ENCODE measurements at places on chromosomes 11 and 22. TPM values are rescaled to one million over a fixed set of nuclear protein-coding genes. Genes with fewer than 3 reads are reported as not detected.

- no peak for DNase-seq
Measured at GRCh38 chr22:27663812-27664211, 137.7 kb downstream of the MN1 start.

DNA sequence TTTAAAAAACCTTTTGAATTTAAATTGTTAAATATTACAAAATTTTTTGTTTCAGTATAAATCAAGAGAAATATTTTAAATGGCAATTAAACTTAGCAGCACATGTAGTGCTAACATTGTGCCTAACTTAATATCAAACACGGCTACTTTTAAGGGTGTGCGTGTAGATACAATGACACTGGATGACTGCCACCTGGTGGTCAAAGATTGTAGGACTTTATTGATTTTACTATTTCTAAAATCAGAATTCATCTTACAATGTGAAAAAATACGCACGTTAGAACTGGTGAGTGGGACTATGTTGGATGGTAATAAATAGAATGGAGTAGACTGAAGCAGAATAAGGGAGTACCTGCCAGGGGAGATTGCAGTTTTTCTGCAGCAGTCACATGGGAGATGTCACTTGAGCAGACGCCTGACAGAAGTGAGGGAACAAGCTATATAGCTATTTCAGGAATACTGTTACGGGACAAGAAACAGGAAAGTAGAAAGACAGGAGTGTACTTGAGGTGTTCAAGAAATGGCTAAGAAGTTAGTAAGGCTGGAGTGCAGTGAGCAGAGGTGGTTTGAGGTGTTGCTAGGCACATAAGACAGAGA, 52.9 kb downstream of the UVRAG start:
- no peak for DNase-seq

GRCh38 chr11:9077164-9077563, 14.2 kb downstream of the SCUBE2 start:
- no peak for DNase-seq

The THRSP gene
- 39.4 TPM for total RNA-seq

DNA sequence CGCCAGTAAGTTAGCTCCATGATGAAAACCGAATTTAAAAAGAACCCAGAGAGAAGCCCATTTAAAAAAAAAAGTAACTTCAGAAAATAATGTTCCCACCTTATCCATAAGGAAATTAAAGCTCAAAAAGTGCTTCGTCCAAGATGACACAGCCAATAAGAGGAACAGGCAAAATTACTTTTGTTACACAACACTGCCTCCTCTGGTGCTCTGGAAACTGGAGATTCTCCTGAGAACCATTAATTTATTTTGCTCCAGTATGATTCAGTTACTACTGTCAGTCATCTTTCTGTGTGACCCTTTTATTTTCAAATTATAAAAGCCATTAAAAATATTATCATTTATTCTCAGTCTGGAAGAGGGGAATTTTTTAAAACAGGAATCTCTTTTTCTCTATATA, 2.0 kb downstream of the IFT27 start:
- DNase-seq, result no peak

- no peak for DNase-seq
Measured at GRCh38 chr22:45125188-45125587, 38.5 kb upstream of the NUP50 start.

DNA sequence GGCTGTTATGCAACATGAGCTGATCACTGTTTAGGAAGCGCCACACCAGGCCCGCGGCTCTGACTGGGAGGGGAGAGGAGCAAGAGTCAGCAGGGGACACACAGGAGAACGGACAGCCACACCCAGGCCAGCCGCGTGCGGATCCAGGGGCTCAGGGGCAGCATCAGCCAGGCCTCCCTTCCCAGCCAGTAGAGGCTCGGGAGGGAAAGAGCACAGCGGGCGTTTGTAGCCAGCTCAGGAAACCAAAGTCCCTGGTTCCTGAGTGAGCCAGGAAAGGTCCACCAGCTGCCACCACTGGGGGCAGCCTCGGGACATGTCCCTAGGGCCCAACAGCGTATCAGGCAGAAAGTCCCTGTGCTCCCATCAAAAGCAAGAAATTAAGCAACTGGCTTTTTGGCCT, 71.8 kb upstream of the PITPNB start:
- DNase-seq, result peak; percentile 79

DNA sequence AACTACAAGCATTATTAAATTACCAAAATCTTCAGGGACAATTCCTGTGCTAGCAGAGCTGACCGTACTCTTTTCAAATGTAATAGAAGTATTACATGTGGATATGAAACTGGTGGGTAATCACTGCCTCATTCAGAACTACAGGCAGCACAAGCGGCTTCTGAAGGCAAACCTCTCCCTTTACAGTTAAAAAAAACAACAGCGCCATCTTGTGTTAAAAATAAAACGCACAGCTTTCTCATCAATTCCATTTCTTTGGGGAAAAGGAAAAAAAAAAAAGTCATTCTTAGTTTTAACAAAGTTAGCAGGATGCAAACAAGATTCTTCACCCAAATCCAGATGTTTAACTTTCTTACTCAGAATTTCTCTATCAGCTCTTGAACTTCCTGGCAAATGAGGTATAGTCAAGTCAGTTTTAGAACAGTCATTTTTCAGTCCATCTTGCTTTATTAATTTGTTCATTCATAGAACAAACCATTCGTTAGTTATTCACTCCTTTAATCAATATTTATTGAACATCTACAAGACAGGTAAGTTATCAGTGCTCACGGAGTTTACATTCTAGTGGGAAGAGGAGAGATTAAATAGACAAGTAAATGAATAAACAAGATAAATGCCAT, 331.8 kb upstream of the MPPED2 start:
- no peak for DNase-seq

GRCh38 chr22:39453765-39454378, 2.9 kb upstream of the MGAT3 start:
- DNase-seq, result no peak

DNA sequence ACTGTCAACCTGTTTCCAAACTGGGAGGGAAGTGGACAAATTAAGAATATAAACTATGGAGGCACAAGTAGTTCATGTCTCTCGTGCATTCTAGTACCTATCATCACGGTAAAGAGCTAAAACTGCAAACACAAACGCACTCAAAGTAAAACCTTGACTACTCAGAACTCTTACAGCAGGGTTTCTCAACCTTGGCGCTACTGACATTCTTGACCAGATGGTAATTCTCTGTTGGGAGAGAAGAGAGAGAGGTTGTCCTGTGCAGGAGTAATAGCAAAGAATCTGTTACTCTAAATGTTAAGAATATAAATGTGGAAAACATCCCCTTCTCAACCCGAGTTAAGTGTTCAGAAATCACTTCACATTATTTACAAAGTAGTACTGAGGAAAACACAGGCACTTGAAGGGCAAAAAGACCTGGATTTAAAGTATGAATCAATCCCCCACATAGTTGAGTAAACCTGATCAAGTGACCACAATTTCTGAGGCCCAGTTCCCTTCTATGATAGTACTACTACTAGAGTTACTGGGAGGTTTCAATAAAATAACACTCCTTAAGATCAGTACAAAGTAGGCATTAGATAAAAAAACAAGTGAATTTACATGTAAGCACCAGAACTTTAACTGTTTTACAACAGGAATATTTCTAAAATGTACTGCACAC, 73.1 kb upstream of the ARHGAP32 start:
- no peak for DNase-seq

The PHLDA2 gene
- total RNA-seq, result 7.5 TPM

DNA sequence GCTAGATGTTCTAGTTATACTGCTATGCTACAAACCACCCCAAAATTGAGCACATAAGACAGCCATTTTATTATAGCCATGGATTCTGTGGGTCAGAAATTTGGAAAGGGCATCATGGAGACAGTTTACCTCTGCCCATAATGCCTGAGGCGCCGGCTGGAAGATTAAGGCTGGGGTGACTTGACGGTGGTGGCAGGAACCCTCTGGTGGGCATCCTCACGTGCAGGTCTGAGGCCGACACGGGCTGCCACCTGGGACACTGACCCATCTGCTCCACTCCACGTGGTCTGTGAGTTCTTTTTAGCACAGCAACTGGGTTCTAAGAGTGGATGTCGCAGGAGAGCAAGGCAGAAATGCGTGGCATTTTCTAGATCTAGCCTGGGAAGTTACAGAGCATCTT, 40.0 kb upstream of the PRDM11 start:
- DNase-seq, result no peak

The HIC2 gene
- total RNA-seq, result 4.8 TPM
